ENCODE measurements at places on chromosomes 1 and 21.
A peak's percentile ranks its signal among the peaks of the same experiment; 100 is the strongest.

- no peak for DNase-seq
These were observed 24.7 kb upstream of the PEF1 start for GRCh38 chr1:31669433-31669785.

DNA sequence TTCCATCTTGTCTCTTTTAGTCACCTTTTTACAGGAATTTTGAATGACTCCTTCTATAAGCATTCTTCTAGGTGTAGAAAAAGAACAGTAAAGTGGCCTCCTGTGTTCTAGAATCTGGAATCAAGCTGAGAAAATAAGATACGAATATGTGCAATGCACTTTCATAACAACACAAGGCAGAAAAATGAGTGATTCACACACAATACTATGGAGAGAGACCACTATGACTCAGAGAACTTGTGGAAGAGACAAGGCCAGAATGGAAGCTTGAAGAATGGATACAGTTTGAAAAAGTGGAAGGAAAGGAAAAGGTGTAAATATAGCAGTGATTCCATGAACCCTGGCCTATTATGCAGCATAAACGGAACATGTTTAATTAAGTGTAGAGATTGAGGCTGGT, 57.1 kb upstream of the SAMSN1 start:
- DNase-seq: no peak

- DNase-seq: no peak
These were observed 71.7 kb downstream of the TRIM11 start for GRCh38 chr1:228334954-228335353.

GRCh38 chr1:36881068-36881405, 153.3 kb downstream of the GRIK3 start:
- no peak for DNase-seq

DNA sequence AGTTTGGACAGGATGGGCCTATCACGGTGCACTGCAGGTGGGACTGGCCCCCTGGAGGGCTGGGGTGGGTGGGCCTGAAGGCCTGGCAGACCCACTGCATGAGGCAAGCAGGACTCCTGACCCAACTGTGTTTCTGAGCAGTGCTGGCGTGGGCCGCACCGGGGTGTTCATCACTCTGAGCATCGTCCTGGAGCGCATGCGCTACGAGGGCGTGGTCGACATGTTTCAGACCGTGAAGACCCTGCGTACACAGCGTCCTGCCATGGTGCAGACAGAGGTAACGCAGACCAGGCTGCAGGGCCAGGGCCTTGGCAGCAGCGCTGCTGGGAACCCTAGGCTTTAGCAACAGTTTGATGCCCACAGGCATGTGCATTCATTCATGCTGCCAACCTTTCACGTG, 29.0 kb upstream of the KDM4A start:
- DNase-seq: no peak

DNA sequence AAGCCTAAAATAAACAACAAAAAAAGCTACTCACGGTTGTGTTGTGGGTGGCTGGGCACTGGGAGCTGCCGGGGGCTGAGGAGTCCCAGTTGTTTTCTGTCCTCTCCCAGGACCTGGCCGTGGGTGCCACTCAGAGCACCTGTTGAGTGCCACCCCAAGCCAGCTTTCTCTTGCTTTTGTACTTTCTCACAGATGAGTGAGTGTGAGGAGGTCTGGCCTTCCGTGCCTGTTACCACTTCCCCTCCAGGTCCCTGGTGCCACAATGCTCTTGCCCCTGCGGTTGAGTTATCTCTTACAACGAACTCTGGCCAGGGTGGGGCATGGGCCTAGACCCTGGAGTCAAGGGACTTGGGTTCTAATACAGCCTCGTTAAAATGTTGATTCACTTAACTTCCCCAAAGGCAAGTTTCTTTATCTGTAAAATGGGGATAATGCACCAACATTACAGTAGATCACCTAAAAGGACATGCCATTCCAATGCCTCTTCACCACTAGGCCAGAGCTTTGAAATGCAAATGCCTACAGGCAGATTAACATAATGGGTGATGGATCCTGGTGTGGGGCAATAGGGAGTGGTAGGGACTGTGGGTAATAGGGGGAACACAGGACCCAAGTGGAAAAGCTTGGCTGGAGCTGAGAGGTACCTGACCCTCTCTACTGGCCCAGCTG, at the start of gene CNR2:
Gene CNR2, minus strand, starts transcription at position 151 of the 669 bp plus-strand sequence. CDS start 37,745 bp downstream, outside the sequence.
- peak; percentile 28 for DNase-seq

GRCh38 chr1:109504974-109505373, 4.6 kb downstream of the AMIGO1 start:
- no peak for DNase-seq

GRCh38 chr1:202624781-202625108, 85.5 kb downstream of the SYT2 start:
- no peak for DNase-seq

GRCh38 chr1:229325853-229326487, 16.9 kb downstream of the CCSAP start:
- no peak for DNase-seq

GRCh38 chr1:99673315-99673714, 27.4 kb downstream of the PALMD start:
- DNase-seq: no peak

DNA sequence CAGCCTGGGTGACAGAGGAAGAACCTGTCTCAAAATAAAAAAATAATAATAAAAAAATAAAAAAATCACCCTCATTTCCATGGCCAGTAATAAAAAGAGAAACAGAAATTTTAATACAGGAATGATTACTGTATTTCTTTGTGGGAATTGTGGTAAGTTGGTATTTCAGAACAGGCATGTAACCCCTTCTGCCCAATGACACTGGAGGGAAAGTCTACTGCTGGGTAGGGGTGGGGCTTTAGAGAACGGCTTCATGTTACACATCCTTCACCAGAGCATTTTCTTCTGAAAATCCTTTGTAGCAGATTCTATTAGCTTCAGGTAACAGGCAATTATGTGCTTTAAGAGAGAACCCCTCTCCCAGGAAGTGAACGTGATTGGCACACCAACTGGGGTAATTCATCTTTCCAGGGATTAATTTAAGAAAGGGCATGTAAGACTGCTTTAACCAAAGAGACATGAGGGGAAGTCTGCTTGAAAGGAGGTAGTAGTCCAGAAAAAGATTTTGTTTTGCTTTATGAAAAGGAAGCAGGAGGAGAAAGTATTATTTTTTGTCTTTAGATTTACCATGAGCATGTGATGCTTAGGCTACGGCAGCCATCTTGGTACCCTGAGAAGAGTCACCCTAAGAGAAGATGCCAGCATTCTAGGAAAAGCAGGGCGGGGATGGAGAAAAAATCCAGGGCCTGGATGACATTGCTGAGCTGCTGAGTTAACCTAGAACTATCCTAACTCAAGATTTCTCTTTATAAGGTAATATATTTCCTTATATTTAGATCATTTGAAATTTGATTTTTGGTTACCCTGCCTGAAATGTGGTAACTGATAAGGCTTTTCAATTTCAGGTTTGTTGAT, 57.7 kb upstream of the DPT start:
- DNase-seq: no peak

- DNase-seq: no peak
These were observed 199.7 kb downstream of the CAMTA1 start for GRCh38 chr1:6984986-6985385.

DNA sequence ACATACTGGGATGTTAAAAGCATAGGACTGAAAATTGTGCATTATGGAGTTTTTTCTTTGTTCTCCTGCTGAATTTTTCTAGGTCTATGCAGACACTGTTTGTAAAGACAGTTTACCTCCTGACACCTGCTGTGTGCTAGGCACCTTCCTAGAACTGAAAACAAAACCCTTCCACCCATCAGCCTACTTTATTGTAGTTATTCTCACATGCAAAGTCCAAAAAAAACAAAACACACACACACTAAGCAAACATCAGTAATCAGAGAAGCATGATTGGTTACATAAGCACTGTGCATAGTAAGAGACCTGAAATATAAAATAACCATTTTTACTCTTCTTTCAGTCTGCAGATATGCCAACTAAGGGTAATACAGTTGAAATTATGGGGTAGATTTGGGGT, 195.1 kb downstream of the CRB1 start:
- DNase-seq: no peak

DNA sequence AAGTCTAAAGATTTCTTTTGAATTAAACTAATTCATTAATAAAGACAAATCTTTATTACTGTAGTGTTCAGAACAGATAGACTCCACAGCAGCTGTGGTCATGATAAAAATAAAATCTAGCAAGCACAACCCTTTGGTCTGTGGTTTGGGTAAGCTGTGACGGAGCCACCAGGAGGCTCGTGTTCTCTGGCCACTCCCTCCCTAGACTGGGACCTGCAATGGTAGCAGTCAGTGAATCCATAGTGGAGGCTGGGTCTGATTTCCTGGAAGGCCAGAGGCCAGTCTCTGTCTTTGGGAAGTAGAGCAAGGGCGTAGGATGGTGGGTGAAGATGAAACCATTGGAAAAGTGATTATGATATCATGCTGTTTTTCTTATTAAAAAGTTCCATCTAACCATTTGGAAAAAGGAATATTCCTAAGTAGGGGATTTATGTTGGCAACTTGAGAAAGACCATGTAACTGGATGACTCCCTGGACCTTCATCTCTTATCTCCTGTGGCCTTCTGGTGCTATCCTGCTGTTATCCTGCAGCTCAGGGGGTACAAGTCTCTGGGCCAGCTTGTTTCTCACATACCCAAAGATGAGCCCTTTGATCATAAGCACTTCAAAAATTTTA, 39.0 kb downstream of the TENT5C start:
- no peak for DNase-seq

GRCh38 chr1:81330521-81330920, 470.2 kb upstream of the ADGRL2 start:
- no peak for DNase-seq

DNA sequence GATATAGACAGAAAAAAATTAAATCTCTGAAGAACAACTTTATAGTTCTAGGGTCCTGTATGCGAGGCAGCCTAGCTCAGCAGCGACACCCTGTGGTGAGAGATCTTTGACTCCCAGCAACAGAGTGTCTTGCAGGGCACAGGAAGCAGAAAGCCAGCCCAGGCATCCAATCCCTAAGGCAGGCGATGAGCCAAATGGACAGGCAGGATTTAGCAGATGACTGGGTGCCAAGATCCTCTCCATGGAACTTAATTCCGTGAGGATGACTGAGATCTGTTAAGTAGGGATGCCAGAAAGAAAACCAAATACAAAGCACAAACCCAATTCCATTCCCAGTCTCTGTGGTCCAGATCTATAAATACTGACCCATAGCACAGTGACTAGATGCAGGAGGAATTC, 38.8 kb downstream of the HLCS start:
- DNase-seq: peak; percentile 81

- DNase-seq: no peak
These were observed 3.8 kb downstream of the AGRN start for GRCh38 chr1:1023700-1024099.

GRCh38 chr1:179137617-179138255, 55.9 kb downstream of the TOR3A start:
- DNase-seq: no peak

DNA sequence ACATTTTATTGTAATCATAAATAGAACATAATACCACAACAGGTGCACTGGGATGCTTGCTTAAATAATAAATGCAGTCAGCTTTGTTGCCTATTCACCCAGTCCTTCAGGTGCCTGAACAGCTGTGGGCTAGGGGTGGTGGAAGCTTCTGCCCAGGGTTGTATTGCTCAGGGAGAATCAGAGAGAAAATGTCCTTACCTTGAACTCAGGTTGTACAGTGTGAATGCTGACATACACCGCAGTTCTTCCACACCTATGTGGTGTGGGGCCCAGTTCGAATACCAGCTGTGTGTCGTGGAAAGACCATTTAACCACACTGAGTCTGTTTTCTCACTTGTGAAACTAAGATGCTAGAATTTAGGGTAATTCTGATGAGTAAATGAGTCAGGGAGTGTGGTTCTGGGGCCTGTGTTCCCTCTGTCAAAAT, 115.7 kb upstream of the ATP1A1 start:
- DNase-seq: peak; percentile 48

- peak; percentile 32 for DNase-seq
These were observed 782 bp downstream of the PCAT6 start for GRCh38 chr1:202811296-202812175.

DNA sequence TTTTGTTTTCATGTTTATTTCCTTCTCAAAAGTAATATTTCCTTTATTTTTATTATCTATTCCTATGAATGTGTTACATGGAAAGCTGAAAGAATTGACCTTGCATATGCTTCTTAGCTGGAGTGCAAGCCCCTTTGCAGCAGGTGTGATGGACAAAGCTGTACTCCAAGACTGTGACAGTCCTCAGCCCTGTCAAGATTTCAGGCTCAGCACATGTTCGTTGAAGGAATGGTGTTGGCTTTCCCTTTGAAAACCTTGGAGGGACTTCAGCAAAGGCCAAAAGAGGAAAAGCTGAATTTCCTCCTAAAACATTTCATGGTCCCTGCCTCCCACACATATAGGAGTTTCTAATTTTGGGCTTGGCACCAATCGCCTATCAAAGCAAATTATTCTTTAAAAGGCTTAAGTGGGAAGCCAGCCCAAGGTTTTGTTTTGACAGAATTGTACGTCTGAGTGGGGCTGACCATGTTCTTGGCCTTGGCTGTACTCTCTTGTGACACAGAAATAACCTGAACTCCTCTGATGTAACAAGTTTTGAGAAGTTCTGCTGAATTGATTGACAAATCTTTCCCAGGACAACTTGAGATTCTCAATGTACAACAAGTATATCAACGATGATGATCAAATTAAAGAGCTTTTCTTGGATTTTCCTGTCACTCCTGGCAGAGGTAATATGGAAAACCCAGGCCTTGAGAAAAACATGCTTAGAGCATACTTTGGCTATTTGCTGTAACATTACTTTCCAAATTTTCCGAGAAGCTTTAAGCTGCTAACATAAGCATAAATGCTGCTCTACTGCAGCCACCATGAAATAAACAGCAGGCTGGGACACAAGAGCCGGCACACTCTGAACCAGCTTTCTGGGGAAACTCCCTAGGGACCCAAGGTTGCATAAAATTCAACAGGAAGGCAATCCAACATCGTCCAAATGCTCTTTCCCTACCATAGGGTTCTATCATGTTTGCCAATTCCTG, 135.7 kb upstream of the ZNF648 start:
- no peak for DNase-seq

- DNase-seq: no peak
These were observed 2.9 kb downstream of the TATDN3 start for GRCh38 chr1:212794561-212795014.

DNA sequence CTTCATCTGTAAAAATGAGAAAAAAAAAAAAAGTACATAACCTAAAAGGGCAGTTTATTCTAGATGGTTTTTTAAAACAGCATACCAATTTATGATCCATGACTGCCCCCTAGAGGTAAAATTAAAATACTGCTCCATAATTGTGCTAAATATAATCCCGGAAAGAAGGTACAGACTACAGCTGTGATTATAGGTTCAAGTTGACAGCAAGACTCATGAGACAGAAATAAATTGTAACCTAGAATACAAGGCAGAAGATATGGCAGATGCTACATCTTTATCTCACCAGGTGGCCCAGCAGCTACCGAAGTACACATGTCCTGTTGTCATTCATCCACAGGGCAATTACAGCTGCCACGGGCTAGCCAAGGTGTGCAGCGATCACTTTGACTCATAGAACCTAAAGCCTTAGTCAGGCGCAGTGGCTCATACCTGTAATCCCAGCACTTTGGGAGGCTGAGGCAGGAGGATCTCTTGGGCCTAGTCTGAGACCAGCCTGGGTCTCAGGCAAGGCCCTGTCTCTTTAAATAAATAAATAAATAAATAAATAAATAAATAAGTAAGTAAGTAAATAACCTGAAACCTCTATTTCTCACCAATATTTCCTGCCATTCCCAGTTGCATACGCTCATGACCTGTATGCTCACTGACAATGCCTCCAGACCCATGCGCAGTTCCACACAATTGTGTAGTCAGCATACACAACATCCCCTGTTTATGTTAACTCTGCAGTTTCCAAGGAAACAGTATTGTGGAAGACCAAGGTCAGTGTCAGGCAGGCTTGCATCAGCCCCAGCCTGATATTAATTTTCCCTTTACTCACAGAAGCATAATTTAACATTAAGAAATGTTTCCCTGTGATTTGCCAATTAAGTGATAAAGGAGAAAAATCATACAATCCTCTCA, 18.3 kb upstream of the PPIE start:
- DNase-seq: no peak
